ENCODE measurements at places on chromosomes 13 and 19. TPM values are rescaled to one million over a fixed set of nuclear protein-coding genes. Genes with fewer than 3 reads are reported as not detected.

DNA sequence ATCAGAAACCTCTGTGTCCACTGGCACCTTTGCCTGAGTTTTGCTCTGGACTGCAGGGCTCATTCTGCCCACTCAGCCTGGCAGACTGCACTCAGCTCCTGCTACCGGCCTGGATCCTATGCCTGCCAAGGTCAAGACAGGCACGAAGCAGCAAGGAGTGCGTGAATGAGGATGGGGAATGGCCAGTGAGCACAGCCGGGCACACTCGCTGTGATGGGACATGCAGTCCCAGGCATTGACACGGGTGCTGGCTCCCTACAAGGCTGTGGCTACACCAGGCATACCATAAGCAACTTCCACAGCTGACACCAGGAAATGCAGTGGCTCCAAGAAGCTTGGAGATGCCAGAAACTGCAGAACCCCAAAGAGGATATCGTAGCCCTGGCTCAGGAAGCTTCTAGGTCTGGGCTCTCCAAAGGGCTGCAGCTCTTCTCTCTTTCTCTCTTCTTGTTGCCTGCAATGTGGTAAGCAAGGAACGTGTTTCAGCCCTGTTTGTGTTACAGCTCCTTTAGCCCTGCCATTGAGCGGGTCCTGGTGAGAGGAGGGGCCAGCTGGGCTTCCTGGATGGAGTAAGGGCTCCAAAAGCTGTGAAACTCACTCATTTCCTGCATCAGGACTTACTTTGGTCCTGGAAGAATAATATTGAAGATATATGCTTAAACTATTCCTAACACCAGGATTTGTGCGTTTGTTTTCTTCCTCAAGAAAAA, 832.6 kb upstream of the SLITRK5 start:
- no peak for DNase-seq

Gene PPP6R1
- 23.9 TPM for total RNA-seq

DNA sequence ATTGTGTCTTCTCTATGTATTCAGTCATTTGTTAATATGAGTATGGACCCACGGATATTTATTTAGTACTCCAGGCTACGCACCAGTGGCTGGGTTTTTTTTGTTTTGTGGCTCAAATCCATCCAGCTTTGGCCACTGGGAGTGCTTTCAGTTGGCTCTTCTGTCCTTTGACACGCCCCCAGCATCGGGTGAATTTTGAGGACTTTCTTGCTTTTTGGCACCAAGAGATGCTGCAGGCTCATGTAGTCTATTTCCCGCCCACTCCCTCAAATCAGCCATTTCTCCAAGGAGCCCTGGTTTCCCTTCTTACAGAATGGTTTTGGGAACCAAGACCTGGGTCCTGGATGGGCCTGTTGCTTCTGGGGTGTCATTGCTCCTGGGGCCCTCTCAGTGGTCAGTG, 55.8 kb downstream of the SMARCA4 start:
- DNase-seq: no peak

GRCh38 chr13:24802074-24802473, 38.1 kb downstream of the RNF17 start:
- peak; percentile 43 for DNase-seq

Gene RFPL4A
- not detected for total RNA-seq

DNA sequence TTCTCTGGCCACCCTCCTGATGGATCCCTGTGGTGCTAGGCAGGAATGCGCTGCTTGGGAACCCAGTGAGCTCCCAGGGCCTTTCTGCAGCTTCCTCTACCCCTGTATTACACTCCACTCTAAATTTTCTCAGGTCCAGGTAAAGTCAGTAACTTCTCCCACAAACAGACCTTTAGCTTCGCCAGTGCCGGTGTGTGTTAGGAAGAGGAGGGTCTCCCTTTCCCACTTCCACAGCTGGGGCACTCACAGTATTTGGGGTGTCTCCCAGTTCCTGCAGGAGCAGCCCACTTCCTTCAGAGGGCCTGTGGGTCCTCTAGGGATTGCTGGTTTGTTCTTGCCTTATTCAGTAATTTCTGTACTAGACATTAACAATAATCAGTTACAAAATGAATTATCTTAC, 193.5 kb upstream of the PCDH17 start:
- no peak for DNase-seq

DNA sequence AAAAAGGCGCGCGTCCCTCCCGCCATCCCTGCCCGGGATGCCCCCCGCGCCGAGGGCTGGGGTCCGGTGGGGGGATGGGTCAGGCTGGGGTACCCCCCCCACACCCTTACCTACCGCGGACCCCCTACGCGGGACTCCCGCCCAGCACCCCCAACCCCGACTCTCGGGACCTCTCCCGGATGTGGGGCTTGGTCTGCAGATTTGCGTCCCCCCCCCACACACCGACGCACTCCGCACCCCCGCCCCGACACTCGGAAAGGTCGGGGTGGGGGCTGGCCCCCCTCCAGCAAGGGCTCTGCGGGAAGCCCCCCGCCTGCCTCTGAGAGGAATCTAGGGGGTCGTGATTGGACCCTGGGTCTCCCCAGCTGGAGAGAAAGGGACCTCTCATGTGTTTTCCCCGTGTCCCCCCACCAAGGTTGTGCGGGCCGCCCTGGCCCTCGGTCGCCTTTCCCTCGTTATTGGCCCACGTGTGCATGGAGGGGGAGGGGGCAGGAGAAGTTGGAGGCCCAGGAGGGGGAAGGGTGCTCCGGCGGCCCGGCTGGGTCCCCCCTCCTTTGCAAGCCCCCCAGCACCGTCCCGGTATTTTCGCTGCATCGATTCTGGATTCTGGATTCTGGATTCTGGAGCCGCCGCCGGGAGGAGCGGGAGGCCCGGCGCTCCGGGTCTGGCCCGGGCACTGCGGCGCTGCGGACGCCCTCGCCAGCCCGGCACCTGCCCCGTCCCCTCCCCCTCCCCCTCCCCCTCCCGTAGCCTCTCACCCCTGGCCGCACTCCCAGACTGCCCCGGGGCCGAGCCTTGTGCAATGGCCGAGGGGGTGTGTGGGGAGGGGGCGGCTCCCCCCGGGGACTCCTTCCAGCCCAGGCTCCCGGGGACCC, 607 bp downstream of the NFIC start:
- DNase-seq: peak; percentile 49

DNA sequence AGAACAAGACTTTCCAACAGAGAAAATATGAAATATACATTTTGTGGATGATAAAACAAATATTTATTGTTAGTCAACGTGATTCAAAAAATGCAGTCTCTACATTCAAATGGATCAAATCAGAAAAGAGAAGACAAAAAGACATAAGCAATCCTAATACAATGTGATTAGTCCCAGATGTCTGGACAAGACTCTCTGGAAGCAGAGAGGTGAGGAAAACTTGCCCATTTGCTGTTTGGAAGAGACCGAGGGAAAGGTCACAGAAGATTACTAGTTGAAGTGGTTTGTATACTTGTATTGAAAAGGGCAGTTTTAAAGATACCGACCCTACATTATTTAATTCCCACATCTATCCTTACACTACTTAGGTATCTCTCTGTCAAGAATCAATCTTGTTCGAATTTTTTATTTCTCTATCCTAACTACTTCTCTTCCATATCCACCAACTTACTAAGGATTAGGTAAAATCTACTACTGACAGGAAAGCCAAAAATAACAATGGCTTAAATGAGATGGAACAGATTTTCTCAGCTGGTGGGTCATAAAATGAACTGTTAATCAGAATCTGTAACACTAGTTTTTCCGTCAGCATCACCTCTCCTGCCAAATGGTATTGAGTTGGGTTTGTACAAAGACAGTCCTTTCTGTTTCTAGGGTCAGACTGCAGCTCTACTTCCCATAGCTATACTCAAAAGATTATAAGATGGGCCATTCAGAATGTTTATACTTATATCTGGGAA, 497.1 kb downstream of the DCT start:
- no peak for DNase-seq

- no peak for DNase-seq
Measured at GRCh38 chr13:98761986-98762616, 9.6 kb upstream of the SLC15A1 start.

DNA sequence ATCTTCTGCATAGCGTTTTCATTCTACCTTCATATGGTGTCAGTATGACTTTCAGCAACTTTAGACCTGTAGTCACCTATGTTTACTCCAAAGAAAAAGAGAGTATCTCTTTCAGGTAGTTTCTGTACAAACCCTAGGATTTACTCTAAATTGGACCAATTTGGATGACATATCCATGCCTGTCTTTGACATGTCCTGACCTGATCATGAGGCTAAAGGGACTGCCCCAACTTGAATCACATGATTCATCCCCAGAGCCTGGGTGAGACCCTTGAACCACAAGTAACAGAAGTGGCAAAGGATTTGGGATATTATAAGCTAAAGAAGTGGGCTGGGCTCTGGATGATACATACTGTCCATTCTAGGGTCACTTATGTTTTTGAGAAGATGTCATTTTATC, 124.5 kb upstream of the CSNK1A1L start:
- DNase-seq: no peak

Gene SULT2A1
- not detected for total RNA-seq

- no peak for DNase-seq
Measured at GRCh38 chr13:26722321-26722720, 38.3 kb downstream of the GPR12 start.

GRCh38 chr13:63636316-63636993, 2220.8 kb upstream of the PCDH20 start:
- DNase-seq: no peak

- no peak for DNase-seq
Measured at GRCh38 chr13:58573743-58574142, 942.2 kb downstream of the PCDH17 start.

DNA sequence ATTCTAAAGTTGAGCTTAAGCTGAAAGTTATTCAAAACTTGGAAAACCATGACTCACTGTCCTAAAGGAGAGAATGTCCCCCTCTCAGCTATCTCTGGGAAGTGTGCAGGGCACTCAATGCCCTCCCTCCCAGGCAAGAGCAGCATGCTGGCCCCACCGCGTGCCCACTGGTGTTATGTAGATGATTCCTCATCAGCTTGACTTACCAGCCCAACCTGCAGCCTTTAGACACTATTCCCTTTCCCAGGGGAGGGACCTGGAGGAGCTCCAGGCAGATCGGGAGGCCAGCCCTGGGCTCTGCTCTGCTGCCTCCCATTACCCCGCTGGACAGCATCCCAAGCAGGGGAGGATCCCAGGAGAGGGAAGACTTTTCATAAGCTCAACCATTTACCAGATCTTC, 124.6 kb downstream of the FGF14 start:
- DNase-seq: no peak

Gene RDH8
- not detected for total RNA-seq

Gene ERICH4
- total RNA-seq: not detected
